ENCODE measurements at places on chromosomes 6 and 20.

GRCh38 chr20:25021336-25021735 lies 28.8 kb upstream of the APMAP start:
- no peak for DNase-seq

DNA sequence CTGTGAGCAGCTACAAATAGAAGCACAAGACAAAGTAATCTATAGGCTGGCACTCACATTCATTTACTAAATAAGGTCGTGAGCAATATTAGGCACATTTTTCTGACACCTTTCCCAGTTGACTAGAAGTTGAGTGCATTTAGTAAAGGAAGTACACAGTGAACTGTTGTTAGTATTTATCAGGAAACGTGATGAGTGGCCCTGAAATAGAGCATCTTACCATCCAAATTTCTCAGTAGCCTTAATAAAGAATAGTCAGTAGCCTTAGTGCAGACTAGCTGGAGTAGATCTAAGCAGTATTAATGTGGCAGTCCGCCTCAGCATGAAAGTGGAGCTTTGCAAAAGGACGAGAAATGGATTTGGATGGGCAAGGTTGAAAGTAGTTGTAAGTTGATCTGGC lies 205.5 kb upstream of the QKI start:
- no peak for DNase-seq

GRCh38 chr6:132730560-132730959 lies 16.7 kb upstream of the VNN1 start:
- DNase-seq: no peak

GRCh38 chr6:41374618-41375590 lies 39.5 kb downstream of the NCR2 start:
- DNase-seq: no peak

GRCh38 chr20:34269996-34270627 lies 28.9 kb downstream of the ASIP start:
- DNase-seq: no peak

GRCh38 chr6:17267566-17267965 lies 13.6 kb upstream of the RBM24 start:
- no peak for DNase-seq

DNA sequence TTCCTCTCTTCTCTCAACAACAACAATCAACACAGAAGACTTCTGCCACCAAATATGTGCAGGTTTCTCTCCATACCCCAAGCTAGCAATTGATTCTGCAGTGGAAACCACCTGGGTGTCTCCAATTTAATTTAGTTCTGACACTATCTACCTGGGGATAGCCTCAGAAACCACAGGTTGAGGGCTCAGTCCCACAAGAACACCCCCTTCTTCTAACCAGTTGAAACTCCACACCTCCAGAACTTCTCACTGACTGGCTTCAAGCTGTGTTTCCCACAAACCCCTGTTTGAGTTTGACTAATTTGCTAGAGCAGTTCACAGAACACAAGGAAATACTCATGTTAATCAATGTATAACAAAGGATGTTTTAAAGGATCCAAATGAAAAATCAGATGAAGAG lies 52.5 kb upstream of the SPTLC3 start:
- DNase-seq: no peak

DNA sequence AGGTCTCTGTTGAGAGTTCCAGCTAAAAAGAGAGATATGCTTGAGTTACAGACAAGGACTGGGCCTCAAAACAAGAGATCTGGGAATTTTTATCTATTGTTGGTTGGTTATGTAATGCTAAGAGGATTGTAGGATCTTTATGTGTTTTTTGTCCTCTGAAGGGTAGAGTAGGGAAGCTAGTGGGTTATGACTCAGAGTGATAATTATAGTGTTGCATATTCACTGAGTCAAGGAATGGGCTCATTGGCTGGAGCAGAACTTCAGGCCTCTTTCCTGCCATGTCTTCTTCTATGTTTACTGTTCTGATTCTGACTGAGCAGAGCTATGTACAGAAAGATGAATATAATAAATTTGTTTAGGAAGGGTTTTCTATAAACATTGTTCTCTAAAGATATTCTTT lies 66.1 kb upstream of the NOX3 start:
- DNase-seq: no peak

DNA sequence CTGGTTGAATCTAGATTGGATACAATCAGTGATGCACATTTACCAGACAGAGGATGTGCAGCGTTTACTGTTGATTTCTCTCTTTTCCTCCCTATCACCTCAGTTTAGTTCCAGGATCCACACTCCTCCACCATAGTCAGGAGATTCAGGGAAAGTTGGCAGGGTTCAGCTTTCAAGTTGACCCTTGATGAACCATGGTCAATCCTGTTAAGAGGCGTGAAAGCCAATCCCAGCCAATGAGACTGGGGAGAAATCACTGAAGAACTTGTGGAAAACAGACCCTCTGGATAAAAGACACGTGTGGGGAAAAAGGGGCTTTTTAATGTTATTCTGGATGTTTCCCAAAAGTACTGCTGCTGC lies 19.2 kb upstream of the SCP2D1 start:
- no peak for DNase-seq

GRCh38 chr6:96014846-96015517 lies 792 bp upstream of the FUT9 start:
- DNase-seq: no peak

DNA sequence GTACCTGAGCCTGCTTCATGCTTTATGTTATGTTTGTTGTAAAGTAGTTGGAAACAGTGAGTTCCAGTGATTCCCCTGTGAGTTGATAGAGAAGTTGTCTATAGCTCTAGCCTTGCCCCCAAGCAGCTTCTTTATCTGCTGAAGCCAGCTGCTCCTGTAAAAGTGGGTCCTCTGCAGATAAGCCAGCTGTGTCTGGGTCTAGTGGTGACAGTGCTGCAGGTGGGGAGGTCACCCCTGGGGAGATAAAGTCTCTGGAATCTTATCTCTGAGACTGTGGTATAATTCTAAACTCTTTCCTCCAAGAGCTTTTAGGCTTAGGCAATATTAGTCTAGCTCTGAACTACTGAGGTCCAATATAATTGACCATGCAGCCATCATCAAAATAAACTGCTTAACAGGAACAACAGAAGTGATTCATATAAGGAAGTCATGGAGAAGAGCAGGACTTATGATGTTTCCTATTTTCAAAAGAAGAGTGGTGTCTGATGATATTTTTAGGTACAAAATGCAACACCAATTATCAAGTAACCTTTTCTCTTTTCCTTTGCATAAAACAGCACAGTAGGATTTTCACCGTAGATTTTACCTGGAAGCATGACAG lies 44.2 kb upstream of the TMEM217 start:
- DNase-seq: no peak

- DNase-seq: no peak
Measured at GRCh38 chr6:151001387-151002056, 136.0 kb downstream of the MTHFD1L start.

DNA sequence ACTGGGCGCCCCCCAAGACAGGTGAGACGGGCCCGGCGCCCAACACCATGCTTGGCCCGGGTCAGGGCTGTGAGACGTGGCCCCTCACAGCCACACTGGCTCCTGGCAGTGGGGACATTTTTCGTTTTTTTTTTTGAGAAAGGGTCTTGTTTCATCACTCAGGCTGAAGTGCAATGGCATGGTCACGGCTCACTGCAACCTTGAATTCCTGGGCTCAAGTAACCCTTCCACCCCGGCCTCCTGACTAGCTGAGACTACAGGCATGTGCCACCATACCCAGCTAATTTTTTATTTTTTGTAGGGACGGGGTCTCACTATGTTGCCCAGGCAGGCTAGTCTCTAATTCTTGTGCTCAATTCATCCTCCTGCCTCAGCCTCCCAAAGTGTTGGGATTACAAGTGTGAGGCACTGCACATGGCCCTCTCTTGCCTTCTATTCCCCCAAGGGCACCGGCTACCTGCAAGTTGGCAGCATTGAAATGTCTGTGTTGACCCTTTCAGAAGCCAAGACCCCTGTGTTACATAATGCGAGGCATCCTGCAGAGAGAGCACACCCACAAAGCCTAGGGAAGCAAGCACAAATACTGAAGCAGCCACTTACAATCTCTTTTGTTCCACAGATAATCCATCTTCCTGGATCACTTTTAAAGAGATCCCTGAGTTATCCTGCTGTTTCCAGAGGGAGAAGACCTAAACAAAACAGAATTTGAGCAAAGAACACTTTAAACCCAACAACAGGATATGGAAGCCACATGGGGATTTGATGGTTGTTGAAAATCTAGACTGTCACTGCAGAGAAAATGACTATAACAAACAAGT lies 57.5 kb upstream of the SLC4A11 start:
- no peak for DNase-seq

DNA sequence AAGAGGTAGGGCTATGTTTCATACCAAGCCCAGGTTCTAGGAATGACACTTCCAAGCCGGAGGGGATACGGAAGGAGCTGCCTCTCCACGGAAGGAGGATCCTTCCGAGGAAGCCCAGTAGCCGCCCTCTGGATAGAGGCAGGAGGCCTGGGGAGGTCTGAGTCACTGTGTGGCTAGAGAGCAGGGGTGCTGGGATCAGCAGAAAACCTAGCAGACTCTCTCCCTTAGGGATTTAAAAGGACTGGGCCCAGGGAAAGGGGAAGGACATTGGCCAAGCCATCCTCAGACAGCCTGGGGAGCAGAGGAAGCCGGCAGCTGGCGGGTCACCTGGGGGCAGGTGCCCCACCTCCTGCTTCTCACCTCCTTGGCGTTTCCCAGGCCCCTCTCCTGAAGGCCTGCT lies 36.6 kb upstream of the NFATC2 start:
- no peak for DNase-seq

DNA sequence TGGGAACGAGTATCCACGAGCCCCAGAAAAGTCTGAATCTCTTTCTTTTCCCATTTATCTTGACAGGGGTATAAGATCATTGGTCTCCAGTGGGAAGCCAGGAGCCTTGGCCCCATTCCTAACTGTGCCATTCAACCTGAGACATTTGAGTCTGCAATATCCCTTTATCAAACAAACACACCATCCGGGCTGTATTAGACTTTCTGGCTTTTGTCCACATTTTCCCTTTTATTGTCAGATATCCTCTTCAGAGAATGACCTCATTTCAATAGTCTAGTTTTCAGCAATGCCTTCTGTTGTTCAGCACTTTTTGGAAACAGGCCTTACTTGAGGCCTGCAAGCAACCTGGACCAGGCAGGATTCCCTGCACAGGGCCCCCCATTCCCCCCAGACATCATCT lies 15.7 kb downstream of the BPIFA1 start:
- no peak for DNase-seq

DNA sequence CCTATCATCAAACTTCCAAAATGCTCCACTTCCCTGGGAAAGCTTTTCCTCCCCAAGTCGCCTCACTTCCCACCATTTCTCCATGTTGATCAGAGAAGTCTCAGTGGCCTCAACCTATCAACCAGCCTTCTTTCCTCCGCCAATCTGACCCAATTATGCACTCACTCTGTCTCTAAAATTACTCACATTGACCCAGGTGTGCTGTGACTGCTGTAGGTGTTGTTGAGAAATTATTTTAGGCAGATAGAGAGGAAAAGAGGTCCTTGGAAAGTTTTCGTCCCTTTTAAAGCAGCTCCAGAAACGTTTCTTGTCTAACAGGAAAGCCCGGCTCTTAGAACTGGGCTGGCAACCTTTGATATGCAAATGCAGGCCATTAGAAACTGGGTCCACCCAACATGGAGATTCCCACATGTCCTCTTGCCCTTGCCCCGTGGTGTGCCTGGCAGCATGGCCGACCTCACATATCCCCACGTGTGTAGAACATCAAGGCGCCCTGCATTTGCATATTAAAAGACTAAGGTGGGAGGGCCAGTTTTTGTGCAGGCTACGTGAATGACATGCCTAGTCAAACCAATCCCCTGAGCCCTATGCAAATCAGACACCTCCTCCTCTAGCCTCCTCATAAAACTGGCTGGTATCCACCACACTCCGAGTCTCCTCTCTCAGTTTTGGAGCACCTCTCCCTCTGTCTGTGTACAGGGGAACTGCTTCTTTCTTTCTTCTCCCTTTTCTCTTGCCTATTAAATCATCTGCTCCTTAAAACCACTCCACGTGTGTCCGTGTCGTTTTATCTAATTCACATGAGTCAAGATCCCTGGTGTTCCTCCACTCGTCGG lies 12.9 kb downstream of the IPCEF1 start:
- no peak for DNase-seq

Data from stimulated activated CD8-positive, alpha-beta memory T cell treated with anti-CD3 and anti-CD28 coated beads, Interleukin-2, amount 100 ng/mL, for 48 hours (primary cell).